Osteocyte (in vitro differentiated cells): ENCODE measurements at places on chromosomes 5 and 9. TPM values are rescaled to one million over a fixed set of nuclear protein-coding genes. Genes with fewer than 3 reads are reported as not detected.

LCP2 gene
- not detected in 2 replicates for total RNA-seq

LCN12 gene
- 0.57 and 1.4 TPM in 2 replicates for total RNA-seq

RNF183 gene
- not detected in 2 replicates for total RNA-seq

SLC25A2 gene
- 0.50 and 0.81 TPM in 2 replicates for total RNA-seq

PCDHGA10 gene
- total RNA-seq, result 22.4 and 24.0 TPM in 2 replicates

GCNT4 gene
- total RNA-seq, result 1.9 and 2.1 TPM in 2 replicates

FANCC gene
- total RNA-seq, result 11.6 and 12.3 TPM in 2 replicates

C9orf153 gene
- total RNA-seq, result 0.40 TPM in 1 of 2 replicates, not detected in the other

TAS2R1 gene
- not detected in 2 replicates for total RNA-seq

DNA sequence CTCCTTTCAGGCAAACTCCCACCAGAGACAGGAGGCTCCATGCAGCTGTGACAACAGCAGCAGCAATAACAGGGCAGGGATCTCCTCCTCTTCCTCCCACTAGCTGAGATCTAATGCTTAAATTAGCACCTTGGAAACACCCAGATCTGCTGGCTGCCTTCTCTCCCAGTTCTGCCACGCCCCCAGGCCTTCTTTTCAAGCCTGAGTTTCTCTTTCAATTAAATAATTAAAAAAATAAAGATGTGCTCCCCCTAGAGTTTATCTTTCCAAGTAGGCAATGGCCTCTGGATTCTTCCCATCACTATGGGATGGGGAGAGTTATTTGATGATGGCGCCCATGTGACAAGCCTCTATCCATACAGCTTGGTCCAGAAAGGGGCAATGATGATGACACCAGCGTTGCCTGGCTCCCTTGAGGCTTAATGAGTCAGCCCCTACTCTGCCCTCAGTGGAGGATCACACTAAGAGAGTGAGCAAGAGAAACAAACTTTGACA, 3.8 kb downstream of the FAM219A start:
- no peaks in the 10 kb centered on the region for H3K36me3 ChIP-seq
- H3K4me1 ChIP-seq, result peaks cover 35% of the 10 kb centered on the region
- no peak for DNase-seq
- H3K27ac ChIP-seq, result peak overlapping the region; percentile 3
- no peak overlapping the region for H3K4me3 ChIP-seq

DNA sequence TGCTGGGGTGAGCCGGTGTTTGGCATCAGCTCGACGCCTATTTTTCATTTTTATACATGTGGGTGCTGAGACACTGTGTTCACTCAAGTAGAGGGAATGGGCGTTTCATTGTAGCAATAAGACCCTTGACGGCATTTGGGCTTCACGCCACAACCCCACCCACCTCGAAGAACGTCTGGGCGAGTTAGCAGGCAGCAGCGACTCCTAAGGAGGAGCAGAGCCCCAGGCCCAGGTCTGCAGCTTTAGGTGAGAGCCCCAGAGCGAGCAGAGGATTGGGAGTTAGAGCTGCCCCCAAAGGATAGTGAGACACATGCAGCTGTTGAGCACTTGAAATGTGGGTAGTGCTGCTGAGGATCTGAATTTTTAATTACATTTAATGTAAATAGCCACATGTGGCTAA, 1.6 kb upstream of the ZFP62 start:
- no peaks in the 10 kb centered on the region for H3K27me3 ChIP-seq
- H3K4me3 ChIP-seq, result no peak overlapping the region
- peaks cover 7% of the 10 kb centered on the region for H3K36me3 ChIP-seq
- H3K27ac ChIP-seq, result no peak overlapping the region
- DNase-seq, result no peak
- peaks cover 9% of the 10 kb centered on the region for H3K4me1 ChIP-seq

DNA sequence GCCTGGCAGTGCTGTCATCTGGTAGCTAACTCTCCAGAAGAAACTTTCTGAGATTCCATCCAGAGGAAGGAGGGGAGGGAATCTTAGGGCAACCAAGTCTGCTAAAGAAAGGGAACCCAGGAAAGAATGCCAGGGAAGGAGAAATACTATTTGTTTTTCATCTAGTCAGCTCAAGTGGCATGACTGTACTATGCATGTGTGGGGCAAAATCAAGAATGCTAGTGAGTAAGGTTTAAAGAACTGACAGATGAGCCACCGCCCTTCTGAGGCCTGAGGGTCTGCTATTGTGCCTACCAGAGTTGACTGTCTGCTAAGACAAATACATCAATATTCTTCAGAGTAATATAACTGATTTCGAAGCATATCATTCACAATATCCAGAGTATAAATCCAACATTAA, 204.2 kb downstream of the SLC12A2 start:
- H3K36me3 ChIP-seq, result peaks cover 80% of the 10 kb centered on the region
- DNase-seq, result no peak
- H3K27ac ChIP-seq, result peak overlapping the region; percentile 60
- no peak overlapping the region for H3K4me3 ChIP-seq

DNA sequence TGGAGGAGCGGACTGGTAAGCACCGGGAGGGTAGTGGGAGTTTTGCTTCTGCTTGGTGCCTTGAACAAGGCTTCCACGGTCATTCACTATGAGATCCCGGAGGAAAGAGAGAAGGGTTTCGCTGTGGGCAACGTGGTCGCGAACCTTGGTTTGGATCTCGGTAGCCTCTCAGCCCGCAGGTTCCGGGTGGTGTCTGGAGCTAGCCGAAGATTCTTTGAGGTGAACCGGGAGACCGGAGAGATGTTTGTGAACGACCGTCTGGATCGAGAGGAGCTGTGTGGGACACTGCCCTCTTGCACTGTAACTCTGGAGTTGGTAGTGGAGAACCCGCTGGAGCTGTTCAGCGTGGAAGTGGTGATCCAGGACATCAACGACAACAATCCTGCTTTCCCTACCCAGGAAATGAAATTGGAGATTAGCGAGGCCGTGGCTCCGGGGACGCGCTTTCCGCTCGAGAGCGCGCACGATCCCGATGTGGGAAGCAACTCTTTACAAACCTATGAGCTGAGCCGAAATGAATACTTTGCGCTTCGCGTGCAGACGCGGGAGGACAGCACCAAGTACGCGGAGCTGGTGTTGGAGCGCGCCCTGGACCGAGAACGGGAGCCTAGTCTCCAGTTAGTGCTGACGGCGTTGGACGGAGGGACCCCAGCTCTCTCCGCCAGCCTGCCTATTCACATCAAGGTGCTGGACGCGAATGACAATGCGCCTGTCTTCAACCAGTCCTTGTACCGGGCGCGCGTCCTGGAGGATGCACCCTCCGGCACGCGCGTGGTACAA, 556 bp downstream of the PCDHGC3 start:
- H3K36me3 ChIP-seq, result peaks cover 27% of the 10 kb centered on the region
- H3K27me3 ChIP-seq, result no peaks in the 10 kb centered on the region
- H3K4me3 ChIP-seq, result peak overlapping the region; percentile 97
- peak overlapping the region; percentile 99 for H3K27ac ChIP-seq
- peaks cover 48% of the 10 kb centered on the region for H3K4me1 ChIP-seq

DNA sequence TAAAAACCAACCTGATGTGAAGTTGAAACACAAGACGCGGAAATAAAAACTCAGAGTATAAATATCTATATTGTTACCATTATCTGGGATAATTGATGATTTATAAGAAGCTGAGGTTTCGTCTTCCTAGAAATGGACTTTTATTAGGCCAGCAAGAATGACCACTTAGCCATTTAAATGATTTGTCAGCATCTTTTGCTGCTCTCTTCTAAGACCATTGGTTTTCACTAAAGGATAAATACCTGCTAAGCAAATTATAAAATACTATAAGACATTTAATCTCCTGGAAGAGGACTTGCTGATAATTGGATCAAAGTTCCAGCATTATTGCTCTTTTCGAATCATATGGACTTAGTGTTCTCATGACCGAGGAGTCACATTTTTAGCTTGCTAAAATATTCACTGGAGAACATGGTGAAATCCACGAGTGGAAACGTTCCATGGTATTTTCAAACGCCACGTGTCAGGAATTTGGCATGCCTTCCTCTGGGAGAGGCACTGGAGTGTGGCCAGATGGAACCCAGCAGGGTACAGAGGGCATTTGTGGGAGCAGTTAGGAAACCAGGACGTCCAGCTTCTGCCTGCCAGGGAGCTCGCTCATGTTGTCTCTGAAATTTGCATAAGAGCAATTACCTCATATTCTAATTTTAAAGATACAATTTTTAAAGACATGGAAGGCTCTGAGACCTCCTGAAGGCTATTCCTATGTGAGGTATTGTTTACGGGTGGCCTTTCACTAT, 43.1 kb downstream of the TNFAIP8 start:
- peak overlapping the region; percentile 88 for H3K27ac ChIP-seq
- peaks cover 44% of the 10 kb centered on the region for H3K4me1 ChIP-seq
- no peaks in the 10 kb centered on the region for H3K36me3 ChIP-seq
- H3K27me3 ChIP-seq, result no peaks in the 10 kb centered on the region
- no peak for DNase-seq

GRCh38 chr5:60395712-60396329, 304.1 kb downstream of the DEPDC1B start:
- H3K4me1 ChIP-seq, result no peaks in the 10 kb centered on the region
- H3K27me3 ChIP-seq, result peaks cover 6% of the 10 kb centered on the region
- H3K27ac ChIP-seq, result no peak overlapping the region
- no peak overlapping the region for H3K4me3 ChIP-seq
- H3K36me3 ChIP-seq, result no peaks in the 10 kb centered on the region
